ENCODE measurements at places on chromosomes 5 and 9.

DNA sequence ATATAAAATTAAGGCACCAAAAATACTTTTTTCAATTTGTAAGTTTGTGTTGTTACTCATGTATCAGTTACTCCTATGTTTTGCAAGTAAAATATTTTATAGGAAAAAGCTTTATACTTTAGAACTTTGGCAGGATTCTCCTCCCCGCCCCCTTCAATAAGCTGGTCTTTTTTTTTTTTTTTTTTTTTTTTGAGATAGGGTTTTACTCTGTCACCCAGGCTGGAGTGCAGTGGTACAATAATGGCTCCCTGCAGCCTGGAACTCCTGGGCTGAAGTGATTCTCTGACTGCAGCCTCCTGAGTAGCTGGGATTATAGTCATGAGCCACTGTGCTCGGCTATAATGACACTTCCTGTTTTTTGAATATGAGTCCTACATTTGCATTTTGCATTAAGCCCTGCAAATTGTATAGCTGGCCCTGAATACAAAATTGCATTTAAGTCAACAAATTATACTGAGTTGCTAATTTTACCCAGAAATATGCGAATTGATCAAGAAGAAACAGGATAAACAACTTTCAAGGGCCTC is 192.9 kb downstream of the PIK3R1 start:
- DNase-seq, result no peak

DNA sequence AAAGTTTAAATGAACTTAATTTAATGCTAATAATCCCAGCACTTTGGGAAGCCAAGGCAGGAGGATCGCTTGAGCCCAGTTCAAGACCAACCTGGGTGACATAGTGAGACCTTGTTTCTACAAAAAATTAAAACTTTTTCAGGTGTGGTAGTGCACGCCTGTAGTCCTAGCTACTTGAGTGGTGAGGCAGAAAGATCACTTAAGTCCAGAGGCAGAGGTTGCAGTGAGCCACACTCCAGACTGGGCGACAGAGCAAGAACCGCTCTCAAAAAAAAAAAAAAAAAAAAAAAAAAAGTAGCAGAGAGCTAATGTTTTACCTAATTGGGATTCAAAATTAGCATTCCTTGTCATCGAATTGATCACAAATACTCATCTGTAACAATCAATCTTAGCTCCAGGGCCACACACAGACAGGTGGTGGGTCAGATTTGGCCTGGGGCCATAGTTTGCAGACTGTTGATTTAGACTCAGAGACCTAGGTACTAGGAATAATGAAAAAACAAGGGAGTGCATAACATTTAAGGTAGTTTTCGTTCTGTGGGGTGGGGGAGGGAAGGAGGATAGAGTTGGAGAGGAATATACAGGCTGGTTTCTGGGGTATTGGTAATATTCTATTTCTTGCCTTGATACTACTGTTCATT is 21.4 kb downstream of the HSDL2 start:
- DNase-seq, result no peak

DNA sequence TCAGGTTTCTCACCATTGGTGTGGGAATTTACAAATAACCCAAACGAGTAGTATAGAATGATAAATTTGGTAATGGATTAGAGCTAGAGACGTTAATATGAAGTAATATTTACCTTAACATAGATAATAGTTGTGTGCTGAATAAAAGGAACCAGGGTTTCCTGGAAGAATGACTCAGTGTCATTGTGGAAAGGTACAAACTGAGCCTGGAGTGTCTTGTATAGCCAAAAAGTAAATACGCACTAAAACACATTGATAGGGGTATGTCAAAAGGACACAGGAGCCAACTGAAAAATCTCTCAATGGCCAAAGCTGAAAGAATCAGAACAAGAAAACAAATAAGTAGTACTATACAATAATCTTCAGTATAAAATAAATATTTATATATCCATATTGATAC is 363.5 kb downstream of the SLCO4C1 start:
- DNase-seq, result no peak

DNA sequence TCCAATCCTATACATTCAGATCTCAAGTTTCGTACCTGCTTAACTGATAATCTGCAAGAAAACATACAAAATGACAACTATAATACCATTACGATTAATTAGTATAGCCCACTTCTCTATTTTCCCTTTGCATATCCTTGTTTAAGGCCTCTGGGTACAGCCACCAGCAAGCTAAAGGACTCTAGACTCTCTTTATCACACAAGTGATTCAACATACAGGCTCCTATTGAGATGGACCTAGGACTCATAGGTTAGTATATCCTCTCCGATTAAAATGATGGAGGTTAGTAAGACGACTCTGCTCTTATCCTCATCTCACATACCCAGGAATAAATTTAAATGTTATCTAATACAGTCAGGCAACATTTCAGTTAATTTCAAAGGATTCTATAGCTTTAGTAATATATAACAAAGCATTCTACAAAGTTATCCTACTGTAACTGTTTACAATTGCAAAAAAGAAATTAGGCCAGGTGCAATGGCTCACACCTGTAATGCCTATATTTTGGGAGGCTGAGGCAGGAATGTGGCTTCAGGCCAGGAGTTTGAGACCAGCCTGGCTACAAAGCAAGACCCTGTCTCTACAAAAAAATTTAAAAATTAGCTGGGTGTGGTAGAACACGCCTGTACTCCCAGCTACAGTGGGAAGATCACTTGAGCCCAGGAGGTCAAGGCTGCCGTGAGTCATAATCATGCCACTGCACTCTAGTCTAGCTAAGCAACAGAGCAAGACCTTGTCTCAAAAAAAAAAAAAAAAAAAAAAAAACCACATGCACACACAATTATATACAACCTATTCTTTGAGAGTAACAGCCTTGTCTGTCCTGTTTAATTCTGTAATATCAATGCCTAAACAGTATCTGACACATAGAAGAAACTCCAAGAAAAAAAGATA is 15.4 kb downstream of the HAUS6 start:
- DNase-seq, result no peak
